ENCODE measurements at places on chromosomes 4 and X.

GRCh38 chr4:111435986-111436744 lies 709.1 kb upstream of the FAM241A start:
- DNase-seq, result no peak

GRCh38 chrX:140949233-140949632 lies 53.2 kb upstream of the SPANXB1 start:
- no peak for DNase-seq

GRCh38 chr4:47251348-47252135 lies 212.0 kb downstream of the COMMD8 start:
- no peak for DNase-seq

GRCh38 chr4:106981431-106981830 lies 54.7 kb downstream of the DKK2 start:
- DNase-seq, result no peak

GRCh38 chrX:6770936-6771335 lies 236.0 kb upstream of the VCX3A start:
- no peak for DNase-seq

- no peak for DNase-seq
Measured at GRCh38 chrX:135256923-135257322, 5.1 kb downstream of the ETDA start.

GRCh38 chrX:7316280-7316679 lies 168.3 kb upstream of the PUDP start:
- DNase-seq, result no peak

DNA sequence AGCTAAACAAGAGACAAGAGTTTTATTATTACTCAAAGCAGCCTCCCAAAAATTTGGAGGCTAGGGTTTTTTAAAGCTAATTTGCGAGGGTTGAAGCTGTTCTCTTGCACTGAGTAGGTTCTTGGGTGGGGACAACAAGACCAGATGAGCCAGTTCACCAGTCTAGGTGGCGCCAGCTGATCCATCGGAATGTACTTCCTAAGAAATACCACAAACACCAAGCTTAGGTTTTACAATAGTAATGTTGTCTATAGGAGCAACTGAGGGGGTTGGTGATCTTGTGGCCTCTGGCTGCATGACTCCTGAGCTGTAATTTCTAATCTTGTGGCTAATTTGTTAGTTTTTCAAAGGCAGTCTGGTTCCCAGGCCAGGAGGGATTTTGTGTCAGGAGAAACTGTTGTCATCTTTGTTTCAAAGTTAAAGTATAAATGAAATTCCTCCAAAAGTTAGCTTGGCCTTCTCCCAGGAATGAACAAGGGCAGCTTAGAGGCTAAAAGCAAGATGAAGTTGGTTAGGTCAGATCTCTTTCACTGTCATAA lies 130.6 kb downstream of the SLC7A11 start:
- no peak for DNase-seq

DNA sequence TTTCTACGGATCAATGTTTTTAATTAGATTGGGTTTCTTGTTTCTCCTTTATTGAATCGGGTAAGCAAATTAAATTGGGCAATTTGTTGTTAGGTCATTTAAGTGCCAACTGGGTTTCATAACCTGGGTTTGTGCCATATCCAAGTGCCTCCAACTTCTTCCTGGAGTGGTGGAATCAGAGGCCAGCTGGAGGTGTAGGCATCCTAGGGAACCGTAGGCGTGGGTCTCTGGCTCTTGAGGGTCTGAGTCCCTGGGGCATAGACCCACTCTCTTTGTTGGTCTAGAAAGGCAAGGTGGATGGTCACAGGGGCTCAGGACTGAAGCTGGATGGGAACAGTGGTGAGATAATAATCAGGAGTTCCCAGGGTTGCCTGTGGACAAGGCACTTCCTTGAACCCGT lies 18.3 kb downstream of the CNGA2 start:
- DNase-seq, result no peak

- DNase-seq, result no peak
Measured at GRCh38 chrX:140034916-140035315, 69.6 kb upstream of the CXorf66 start.

DNA sequence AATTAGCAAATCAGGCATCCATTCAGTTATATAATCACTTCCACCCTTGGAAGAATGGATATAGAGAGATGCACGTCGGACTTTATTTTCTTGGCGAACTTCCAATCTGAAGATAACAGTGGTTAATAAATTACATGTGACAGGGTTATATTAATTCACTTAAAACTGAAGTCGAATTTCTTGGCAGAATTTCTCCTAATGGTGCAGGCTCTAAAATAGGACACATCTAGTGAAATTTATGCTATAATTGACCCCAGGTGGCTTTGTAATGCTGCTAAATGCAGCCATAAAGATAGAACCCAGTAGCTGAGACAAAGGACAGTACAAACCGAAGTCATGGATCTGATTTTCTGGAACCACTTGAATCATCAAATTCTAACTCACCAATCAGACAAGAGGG lies 20.8 kb upstream of the SLC10A4 start:
- DNase-seq, result no peak

DNA sequence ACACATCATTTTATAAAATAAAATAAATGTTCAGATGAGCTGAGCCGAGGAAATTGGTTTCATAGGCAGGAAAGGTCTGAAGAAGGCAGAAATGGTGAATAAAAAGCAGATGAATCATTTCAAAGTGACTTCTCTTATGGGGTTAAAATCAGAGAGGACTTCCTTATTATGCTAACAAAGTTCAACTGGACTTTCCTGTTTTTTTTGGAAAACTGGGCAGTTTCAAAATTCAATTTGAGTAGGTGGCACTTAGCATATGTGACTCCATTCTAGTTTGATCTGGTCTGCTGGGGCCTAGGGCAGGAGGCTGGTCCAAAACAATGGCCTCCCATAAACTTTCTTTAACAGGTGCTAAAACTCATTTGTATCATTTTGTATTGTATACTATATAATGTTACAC lies 1794.9 kb upstream of the TENM3 start:
- DNase-seq, result no peak

DNA sequence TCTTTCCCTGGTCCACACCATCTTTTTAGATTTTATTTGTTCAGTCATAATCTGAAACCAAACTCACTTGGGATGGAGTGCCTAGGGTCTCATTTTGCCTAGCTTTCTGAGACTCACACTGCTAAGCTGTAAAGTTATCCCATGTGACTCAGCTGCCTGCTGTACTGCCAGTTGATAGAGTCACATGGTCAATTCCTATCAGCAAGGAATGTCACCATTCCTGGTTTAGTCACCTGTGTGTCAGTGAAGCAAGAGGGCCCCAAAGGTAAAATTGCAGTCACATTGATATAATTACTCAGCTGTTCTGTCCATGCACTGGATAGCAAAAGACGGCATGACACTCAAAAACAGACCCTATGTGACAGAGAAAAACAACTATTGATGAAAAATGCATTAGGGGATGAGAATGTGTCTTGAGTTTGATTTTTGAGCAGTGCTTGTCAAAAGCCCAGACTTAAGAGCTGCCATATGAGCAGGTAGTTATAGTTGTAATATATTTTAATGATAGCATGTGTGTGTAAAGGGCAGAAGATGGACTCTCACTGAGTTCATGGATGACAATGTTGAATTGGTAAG lies 413.2 kb downstream of the PPARGC1A start:
- DNase-seq, result no peak

DNA sequence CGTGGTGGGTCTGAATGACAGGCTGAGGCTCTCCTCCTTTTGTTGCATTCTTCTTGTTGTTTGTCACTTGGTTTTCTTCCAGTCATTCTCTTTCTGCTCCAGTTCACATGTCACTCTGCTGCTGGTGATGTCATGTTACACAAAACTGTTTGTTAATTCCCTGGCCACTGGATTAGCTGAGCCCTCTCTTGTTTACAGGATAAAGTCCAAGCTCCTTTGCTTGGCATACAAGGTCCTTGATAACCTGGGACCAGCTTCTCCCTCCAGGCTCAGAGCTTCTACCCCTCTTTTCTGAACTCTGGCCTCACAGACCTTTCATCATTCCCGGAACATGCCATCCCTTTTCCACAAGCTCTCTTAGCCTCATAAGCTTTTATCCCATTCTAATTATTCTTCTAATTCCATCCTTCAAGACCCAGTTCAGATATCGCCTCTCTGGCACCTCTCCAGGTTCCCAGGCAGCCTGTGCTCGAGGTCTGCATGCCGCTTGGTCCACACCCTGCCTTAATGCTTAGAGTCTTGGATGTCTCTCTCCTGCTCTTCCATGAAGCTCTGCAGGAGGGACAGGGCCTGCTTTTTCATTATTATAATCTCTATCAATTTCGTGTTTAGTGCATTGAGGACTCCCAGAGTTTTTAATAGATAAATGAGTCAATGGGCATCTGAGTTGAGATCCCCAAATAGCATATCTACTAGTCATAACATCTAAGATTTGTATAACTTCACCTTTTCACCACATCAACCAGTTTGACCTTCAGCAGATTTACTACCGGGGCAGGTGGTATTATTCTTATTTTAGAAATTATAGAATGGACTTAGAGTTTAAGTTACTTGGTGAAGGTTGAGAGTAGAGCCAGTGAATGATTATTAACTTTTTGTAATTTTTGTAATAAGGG lies 98.7 kb downstream of the TMEM131L start:
- DNase-seq, result no peak

GRCh38 chr4:98166025-98166730 lies 22.9 kb upstream of the STPG2 start:
- DNase-seq, result no peak

DNA sequence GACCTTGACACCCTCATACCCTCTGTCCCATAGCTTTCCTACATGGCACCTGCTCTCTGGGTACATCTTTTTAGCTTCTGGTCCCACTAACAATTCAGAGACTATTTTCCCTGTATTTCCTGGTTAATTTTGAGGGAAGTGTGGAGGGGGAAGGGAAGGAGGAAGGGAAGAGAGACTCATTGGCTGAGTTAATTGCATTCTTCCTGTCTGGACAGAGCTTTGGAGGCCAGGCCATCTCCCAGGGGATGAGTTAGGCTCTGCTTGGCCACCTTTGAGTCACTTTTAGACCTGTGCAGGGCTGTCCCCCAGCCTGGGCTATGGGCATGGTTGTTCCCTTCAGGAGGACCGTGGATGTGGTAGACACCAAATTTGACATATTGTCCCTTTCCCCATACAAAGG lies 167.9 kb upstream of the PGRMC2 start:
- DNase-seq, result no peak

GRCh38 chr4:174882317-174882992 lies 35.7 kb upstream of the ADAM29 start:
- no peak for DNase-seq

DNA sequence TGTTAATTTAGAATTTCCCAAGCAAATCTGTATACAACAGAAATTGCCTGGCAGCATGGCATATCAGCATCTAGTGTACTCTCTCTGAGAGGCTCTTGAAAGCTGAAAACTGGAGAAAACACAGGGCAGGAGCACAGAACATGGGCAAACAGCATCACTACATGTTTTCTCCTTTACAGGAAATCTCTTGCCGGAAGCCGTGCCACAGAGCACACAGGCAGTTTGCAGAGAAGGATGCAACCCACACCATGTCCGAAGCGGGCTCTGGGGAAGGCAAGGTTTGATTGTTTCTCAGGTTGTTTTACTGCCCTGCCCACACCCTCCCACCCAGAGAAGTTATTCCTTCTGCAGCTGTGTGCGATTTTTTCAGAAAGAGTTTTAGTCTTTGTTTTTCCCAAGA lies 41.1 kb upstream of the FAM9C start:
- no peak for DNase-seq

- DNase-seq, result no peak
Measured at GRCh38 chr4:99947608-99948007, 1.2 kb upstream of the DNAJB14 start.

- DNase-seq, result no peak
Measured at GRCh38 chr4:151418385-151418784, 9.4 kb downstream of the FHIP1A start.

DNA sequence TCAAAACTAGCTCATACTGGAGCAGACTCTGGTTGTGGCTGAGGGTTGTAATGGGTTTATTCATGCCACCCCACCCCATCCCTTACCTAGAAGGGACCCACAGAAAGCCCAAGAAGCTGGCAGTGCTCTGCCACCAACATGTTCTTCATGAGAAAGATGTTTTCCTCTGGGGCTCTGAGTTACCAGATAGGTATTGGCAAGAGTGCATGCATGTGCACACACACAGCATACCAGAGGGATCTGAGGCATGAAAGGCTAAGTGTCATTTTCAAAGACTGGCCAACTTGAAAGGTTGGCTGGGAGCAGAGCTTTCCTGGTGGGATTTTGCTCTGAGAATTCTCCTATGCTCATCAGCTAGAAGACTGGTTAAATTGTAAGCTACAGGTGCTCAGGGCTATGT lies 65.2 kb downstream of the PHOX2B start:
- DNase-seq, result no peak

GRCh38 chr4:81687471-81687870 lies 215.8 kb upstream of the RASGEF1B start:
- no peak for DNase-seq

DNA sequence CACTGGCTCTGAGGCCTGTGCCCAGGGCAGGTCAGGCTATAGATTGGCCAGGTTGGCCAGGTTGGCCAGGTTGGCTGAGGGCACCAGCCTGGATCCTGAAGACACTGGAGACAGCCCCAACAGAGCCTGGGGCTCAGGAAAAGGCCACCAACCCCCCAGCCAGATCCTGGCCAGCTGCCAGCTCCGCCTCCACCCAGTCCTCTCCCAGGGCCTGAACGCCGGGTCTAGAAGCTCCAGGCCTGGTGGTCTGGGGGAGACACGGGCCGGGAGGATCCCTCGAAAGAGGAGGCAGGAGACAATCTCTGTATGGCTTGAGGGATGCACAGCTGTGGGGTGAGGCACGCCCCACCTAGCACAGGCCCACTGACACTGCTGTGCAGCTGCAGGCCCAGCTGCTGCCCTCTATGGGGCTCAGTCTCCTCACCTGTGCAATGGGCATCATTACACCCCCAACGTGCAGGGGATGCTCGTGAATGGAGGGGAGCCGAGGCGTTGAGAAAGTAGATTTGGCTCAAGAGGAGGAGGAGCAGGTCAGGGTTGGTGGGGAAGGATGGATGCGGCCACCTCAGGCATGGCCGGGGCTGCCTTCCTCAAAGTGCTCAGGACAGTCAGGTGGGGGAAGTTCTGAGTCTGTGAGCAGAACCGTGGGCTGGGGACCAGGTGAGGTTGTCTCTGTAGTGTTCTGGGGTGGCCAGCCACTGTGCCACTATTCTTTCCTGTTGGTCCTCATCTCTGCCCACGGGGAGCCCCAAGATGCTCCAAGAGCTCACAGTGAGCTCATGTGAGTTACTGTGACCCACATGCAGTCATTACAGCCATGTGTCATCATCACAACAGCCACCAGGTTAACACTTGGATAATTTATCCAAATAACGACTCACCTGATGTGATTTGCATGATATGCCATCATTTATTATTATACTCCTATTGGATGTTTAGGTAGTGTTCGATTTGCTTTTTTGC lies 10.8 kb upstream of the GAGE10 start:
- DNase-seq, result no peak

GRCh38 chrX:70293621-70294020 lies 3.7 kb downstream of the KIF4A start:
- DNase-seq, result no peak

DNA sequence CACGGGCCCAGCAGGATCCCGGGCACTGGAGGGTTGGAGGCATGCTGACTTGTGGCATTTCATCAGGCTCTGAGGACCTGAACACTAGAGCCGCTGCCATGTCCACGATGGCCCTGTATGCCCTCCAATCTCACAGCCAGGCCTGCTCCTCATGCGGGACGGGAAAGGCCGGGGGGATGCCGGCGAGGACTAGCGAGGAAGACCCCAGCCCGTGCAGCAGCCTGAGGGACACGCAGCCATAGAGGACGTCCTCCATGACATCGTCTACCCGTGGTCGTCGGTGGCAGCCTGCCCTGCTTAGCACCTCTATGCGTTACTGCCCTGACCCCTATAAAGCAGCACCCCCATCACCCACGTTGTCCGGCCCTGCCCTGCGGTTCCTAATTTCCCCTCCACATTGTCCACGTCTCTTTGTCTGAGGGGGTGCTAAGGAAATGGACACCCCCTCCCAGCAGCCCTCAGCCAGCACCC lies 32.6 kb downstream of the HMX1 start:
- DNase-seq, result no peak

Data from stimulated activated CD8-positive, alpha-beta memory T cell treated with anti-CD3 and anti-CD28 coated beads, Interleukin-7, amount 100 ng/mL, for 1 hour (primary cell).